ENCODE measurements at places on chromosomes 6 and 20.

GRCh38 chr6:106844930-106845329, 129.6 kb downstream of the CD24 start:
- DNase-seq, result no peak

DNA sequence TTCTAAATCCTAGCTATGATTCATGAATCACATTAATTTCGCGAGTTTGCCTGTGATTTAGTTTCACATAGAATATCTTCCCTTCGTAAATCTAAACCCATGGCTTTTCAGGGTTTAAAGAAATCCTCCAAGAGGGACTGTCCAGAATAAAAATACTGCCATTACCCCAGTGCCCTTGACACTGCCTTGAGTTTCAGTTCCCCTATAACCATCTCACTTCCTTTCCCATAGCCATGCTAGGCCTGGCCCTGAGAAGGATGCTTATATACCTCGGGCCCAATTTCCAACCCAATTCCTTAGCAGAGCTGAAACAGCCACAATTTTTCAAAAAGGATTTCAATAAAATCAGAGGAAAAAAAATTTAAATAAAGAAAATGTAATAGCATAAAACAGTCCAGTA, 697.3 kb downstream of the FRK start:
- no peak for DNase-seq

- no peak for DNase-seq
Observed at GRCh38 chr6:5184218-5184617, 76.5 kb downstream of the LYRM4 start.

- DNase-seq, result no peak
Observed at GRCh38 chr20:38353316-38353715, 7.0 kb downstream of the LBP start.

GRCh38 chr6:22940581-22941290, 371.4 kb downstream of the HDGFL1 start:
- DNase-seq, result peak; percentile 41

- no peak for DNase-seq
Observed at GRCh38 chr6:169156108-169156792, 97.4 kb downstream of the THBS2 start.

GRCh38 chr20:47262008-47262364, 94.5 kb downstream of the ZMYND8 start:
- no peak for DNase-seq

DNA sequence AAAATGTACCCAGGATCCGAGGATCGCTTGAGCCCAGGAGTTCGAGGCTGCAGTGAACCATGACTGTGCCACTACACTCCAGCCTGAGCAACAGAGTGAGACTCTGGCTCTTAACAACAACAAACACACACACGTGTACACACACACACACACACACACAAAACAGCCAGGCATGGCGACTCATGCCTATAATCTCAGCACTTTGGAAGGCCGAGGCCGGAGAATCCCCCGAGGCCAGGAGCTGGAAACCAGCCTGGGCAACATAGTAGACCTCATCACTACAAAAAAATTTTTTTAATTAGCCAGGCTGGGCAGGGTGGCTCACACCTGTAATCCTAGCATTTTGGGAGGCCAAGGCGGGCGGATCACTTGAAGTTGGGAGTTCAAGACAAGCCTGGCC, 23.3 kb upstream of the ARFGEF2 start:
- DNase-seq, result no peak

- DNase-seq, result no peak
Observed at GRCh38 chr6:54624779-54625178, 221.8 kb upstream of the FAM83B start.

DNA sequence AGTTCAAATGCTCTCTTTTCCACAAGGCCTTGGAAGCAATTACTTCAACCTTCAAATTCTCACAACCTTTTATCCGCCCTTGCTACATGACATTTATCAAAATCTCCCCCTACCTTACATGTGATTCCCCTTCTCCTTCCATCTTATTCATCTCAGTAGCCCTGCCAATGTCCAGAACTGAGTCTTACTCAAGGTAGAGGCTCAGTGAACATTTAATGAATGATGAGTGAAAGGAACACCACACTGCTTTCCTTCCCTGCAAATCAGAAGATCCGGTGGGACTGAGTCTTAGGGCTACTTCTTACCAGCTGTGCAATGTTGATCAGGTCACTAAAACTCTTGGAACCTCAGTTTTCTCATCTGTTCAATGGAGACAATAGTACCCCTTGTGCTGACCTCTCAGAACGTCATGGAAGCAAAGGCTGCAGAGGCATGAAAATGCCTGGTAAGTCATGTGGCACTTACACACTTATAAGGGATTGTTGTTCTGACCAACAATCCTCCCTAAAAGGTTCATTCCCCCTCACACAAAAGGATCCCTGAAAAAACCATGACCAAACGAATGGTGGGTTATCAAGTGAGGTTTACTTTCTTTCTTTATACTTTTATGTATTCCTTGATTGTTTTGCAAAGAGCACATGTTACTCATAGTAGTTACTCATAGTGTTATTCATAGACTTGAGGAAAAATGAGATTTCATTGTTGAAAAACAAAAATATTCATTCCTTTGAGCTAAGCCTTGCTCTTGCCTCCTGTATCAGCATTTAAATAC, 6.5 kb downstream of the MDGA1 start:
- DNase-seq, result no peak

DNA sequence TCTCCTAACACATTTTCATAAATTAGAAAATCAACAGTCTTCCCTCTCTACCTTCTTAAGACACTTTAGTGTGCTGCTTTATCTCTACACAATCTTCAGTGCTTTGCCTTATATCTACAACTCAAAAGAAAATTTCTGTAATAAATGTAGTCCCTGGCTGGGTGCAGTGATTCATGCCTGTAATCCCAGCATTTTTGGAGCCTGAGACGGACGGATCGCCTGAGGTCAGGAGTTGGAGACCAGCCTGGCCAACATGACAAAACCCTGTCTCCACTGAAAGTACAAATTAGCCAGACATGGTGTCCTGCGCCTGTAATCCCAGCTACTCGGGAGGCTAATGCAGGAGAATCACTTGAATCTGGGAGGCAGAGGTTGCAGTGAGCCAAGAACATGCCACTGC, 9.7 kb upstream of the EDN1 start:
- no peak for DNase-seq

- DNase-seq, result no peak
Observed at GRCh38 chr6:26470643-26471042, 12.9 kb downstream of the BTN2A1 start.

GRCh38 chr6:51934098-51934497, 153.3 kb downstream of the PKHD1 start:
- DNase-seq, result no peak

- peak; percentile 98 for DNase-seq
Observed at GRCh38 chr6:139764498-139764986, 390.1 kb upstream of the CITED2 start.

DNA sequence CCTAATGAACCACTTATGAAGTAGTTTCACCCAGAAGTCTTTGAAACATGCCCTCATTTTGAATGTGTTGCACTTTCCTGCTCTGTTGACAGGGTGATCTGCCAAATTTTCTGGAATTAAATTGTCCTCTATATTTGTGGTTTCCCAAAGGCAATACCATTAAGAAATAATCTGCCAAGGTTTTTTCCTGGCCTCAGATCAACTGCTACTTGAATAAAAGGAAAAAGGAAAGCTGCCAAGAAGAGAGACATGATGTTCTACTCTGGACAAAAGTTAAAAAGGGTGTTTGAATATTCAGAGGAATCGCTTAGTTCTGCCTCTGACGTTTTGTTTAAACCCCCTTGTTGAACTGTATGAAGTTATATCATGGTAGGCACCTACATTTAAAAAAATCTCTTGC, 37.4 kb upstream of the ARMH2 start:
- no peak for DNase-seq

GRCh38 chr6:159064477-159064876, 19.7 kb upstream of the TAGAP start:
- no peak for DNase-seq

DNA sequence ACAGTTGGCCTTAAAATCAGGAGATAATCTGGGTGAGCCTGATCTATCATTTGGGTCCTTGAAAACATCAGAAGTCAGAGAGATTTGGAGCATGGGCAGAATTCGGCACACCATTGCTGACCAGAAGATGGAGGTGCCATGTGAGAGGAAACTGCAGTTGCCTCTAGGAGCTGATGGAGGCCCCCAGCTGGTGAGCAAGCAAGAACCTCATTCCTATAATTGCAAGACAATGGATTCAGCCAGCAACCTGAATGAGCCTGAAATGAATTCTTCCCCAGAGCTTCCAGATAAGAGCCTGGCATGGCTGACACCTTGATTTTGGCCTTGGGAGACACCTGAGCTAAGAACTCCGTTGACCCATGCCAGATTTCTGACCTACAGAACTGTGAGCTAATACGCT, 76.3 kb upstream of the FYN start:
- no peak for DNase-seq

- no peak for DNase-seq
Observed at GRCh38 chr20:19768325-19768842, 10.3 kb downstream of the RIN2 start.

- no peak for DNase-seq
Observed at GRCh38 chr20:25283221-25283951, 35.5 kb downstream of the PYGB start.

DNA sequence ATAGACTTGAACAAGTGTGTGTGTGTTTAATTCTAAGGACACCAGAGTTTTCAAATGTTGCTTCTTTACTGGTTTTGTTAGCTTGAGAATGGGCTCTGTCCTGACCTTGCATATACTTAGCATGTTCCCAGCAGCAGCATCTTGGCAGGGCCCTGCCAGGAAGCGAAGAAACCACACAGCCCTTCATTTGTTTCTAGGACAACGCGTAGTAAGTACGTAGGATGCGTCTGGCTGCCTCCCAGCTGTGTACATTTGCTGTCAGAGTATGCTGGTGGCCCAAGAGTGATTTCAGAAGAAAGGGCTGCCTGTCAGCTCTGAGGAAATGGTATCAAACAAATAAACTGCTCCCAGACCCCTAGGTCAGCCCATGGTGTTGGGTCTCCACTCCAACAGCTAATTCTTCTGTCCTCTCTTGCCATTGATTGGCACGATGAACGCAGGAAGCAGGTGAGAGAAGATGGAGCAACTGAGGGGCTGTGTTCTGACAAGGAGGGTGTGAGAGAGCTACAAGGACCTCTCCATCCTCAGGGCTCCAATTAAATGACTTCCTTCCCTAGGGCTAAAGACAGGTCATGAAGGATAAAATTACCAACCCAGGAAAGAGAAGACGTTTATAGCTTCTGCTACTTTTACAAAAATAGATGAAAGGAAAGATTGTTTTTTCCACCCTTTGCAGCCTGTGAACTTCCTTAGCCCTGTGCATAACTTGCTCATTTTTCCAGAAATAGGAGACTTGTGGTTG, 55.9 kb upstream of the HDDC2 start:
- DNase-seq, result no peak

DNA sequence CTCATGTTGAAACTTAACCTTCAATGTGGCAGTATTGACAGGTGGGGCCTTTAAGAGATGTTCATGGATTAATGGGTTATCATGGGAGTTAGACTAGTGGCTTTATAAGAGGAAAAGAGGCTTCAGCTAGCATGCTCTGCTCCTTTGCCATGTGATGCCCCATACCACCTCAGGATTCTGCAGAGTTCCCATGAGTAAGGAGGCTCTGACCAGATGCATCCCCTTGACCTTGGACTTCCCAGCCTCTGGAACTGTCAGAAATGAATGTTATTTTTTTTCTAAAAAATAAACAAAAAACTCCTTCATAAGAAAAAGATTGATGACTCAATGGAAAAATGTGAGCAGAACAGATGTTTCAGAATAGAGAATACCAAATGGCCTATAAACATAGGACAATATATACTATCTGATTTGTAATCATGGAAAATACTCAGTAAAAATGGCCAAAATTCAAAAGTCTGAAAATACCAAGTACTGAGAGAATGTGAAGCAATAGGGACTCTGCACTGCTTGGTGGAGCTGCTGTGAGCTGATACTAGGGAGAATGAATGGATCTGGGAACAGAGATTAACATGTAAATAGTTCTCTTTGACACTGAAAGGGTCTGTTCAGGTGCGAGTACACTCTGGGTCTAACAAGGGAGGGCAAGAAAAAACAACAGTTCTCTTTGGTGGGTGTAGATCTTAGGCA, 7.4 kb upstream of the TRIM39 start:
- no peak for DNase-seq

DNA sequence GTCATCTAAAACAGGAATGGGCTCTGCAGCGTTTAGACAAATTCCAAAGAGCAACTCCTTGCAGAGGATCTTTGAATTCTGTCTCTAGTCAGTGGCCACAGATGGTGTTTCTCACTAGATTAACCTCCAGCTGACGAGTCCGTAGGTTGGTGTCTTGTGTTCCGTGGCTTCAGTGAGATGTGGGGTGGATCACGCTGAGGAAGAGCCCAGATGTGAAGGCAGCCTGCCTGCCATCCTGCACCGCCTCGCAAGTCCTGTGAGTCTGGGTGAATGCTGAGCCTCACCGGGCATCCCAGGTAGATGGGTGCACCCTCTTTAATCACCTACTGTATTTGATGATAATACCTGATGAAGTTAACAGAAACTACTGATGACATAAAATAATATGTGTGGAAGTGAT, 70.4 kb downstream of the THBS2 start:
- no peak for DNase-seq

DNA sequence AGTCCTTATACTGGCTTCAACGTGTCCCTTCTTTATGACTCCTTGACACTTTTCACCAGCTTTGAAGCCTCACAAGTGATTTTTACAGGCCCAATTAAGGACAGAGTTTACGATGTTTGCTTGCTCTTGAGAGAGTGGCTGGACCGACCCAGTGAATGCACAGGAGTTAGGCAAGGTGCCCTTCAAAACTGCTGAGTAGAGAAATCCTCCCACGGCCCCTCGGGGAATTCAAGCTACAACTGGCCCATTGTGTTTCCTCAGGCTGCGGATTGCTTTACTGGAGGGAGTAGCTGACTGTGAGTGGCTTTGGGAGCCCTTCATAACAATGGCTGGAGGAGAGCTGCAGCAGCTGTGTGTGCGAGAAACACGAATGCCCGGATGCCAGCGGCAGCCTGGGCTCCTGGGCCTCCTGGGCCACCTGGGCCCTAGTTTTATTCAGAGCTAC, 50.0 kb downstream of the SGK1 start:
- no peak for DNase-seq

- no peak for DNase-seq
Observed at GRCh38 chr6:41392246-41392645, 56.8 kb downstream of the NCR2 start.

DNA sequence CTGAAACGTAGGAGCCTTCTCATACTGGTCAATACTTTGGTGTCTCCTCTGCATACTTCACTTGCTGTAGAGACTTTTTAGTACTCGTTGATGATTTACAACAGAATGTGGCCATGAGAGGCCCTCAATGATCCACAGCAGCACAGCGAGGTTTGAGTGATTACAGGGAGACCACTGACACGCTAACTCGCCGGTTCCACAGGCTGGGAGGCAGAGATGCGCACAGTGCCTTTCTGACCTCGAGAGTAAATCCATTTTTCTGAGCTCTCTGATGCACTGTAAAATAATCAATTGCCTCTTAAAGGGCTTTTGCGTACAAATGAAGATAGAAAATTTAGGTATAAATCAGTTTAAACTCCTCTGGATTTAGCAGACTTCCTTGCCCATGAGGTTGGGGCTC, 56.2 kb upstream of the TBC1D7 start:
- DNase-seq, result no peak

- DNase-seq, result no peak
Observed at GRCh38 chr6:150937132-150937906, 71.8 kb downstream of the MTHFD1L start.
